ENCODE measurements at places on chromosomes 4 and X.

DNA sequence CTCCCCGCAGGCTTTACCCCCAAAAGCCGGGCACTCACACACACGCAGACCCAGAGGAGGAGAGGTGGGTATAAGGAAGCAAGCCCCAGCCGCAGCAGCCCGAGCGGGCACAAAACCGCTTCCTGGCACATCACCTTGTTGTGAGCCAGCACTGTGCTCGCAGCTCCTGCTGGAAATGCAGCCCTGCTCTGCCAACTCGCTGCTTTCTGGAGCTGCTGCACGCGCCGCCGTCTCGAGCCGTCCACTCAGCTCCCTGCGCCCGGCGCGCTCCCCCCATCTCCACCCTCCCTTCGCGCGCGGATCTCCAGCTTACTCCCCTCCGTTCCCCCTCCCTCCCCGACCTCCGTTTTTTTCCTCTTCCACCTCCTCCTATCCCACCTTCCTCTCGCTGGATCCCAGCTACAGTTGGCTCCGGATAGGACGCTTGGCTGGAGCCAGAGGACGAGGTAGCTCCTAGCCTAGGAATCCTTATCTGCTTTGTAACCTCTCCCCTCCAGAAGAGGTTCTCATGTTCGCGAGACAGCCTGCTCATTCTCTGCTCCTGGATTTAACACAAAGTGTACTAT, at the start of gene SPOCK3:
Gene SPOCK3, minus strand, starts transcription at position 179 of the 566 bp plus-strand sequence.
- DNase-seq: no peak

DNA sequence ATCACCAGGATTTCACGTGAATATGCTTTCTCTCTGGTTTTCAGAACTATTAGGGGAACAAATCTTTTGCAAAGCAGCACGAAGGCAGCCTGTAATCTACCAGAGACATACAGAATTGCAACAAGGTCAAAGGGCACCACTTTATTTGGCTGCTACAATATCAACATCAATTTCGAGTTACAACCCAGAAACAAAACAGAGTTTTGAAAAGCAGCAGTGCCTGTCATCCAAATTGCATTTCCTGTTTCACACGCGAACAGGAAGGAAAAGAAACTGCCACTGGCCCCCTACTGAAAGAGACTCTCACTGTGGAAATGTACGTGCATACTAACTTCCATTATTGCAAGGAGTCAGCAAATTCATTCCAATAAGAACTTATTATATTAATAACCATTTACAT, 17.1 kb upstream of the C1QTNF7 start:
- DNase-seq: no peak

DNA sequence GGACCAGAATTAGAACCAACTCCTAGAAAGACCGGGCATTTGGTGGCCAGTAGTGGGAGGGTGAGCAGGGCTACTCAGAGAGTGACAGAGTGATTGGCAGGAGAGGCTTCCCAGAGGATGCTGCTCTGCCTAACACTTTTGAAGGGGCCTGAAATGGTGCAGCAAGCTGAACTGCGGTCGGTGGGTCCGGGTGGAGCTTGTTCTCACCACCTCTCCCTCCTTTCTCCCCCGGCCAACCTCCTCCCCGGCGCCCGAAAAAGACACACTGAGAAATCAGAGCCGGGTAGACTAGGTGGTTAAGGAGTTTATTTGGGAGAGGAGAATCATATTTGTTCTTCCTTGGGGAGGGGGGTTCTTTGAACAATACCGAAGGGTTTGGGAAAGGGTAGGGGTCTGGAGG, 1.4 kb upstream of the PRICKLE3 start:
- DNase-seq: no peak

GRCh38 chr4:60579335-60579734, 620.8 kb upstream of the ADGRL3 start:
- DNase-seq: no peak

DNA sequence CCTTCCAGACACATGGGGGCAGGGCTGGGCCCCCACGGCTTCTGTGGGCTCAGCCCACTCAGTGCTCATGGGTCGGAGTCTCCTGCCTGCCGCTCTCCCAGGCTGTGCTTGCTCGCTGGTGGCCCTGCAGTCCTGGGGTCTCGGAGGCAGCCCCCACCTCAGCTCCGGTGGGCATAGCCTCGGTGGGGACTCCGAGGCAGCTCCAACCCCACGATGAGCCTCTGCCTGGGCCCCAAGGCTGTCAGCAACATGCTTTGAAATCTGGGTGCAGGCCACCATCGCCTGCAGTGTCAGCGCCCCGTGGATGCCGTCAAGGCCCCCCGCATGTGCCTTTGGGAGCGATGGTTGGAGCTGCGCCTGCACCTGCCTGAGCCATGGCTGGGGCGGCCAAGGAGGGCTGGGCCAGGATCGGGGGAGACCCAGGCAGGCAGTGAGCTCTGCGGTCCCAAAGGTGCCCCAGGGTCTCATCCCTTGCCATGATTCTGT, 30.2 kb upstream of the SPON2 start:
- no peak for DNase-seq

DNA sequence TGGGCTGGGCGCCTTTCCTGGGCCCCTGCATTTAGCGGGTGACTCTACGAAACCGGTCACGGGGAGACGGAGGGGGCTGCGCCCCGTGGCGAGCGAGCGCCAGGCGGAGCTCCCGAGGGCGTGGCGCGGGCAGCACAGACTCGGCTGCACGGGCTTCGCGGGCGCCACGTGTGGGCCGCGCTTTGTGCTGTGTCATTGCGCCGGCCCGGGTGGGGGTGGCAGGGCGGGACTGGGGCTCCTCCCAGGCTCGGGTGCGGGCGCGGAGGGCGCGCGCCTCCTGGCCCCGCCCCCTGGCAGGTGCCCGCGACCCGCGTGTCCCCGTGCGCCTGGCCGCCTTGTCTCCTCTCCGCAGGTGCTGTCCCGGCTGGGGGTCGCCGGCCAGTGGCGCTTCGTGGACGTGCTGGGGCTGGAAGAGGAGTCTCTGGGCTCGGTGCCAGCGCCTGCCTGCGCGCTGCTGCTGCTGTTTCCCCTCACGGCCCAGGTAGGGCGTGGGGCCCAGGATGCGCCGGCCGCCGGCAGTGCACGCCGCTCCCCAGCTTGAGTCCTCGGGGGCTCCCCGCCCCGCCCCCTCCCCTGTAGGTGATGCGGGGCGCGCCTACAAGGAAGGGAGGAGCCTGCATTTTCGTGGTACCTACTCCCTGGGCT, 651 bp downstream of the UCHL1 start:
- no peak for DNase-seq

GRCh38 chrX:135309430-135309923, at the start of gene ETDC:
TSS of gene ETDC (plus strand) at chrX:135309480. CDS start at chrX:135309480, 0 bp downstream.
- DNase-seq: no peak

Data from HFF-Myc (cell line).